RWPE1 (cell line): ENCODE measurements at places on chromosomes 11 and 22.

DNA sequence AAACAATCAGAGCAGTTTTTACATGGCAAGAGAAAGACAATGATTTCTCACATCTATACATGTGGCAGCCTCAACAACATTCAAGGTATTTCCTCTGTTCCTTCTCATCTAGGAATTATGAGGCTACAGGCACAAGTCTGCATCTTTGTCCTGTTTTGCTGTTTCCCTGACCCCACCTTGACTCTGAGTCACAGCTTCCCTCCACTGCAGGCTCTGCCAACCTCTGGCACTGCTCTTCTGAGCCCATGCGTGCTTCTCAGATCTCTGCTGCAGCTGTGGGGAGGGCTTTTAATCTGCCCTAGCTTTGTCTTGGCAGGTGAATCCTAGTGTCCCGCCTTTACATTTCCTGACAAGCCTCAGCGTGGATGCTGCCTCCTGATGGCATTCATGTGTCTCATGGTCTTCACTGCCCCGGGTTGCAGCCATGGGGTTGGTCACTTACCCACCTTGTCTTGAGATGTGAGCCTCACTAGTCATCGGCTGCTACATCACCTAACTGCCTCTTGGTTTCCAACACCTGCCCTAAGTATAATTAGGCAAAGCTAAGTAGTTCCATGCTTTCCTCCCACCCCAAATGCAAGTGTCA lies 578.5 kb downstream of the TBC1D22A start:
- DNase-seq, result peak; percentile 16

DNA sequence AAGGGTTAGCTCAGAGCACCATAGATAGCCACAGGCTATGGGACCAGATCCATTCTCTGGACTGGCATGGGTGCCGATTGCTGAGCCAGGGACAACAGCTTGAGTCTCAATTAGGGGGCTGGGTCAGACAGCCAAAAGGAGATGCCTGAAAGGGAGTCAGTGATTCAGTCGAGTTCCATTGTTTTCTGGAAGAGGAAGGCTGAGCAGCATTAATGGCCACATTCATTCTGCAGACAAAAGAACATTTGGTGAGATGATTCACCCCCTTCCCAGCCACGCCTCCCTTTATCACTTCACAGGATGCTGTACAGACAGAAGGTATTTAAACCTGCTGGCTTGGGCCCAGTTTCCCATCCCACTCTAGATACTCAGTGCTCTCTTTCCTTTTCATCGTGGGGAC lies 131.9 kb downstream of the ADAMTS15 start:
- peak; percentile 93 for DNase-seq

DNA sequence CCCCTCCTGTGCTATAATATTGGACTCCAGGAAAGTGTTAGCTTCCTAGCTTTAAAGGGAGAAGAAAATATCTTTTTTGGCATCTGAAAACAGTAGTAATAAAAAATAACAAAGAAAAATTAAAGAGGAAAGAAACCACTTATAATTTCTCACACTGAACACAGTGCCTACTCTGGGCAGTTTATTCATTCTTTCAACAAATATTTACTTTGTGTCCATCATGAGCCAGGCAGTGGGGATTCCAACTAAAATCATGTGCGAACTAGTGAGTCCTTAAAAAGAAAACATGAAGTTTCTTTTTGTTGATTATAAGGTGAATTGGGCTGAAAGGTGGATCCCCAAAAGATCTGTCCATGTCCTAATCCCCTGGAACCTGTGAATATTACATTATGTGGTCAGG lies 16.0 kb upstream of the ELF5 start:
- no peak for DNase-seq

- DNase-seq, result no peak
These were observed 678 bp upstream of the RANGAP1 start for GRCh38 chr22:41286639-41287091.

DNA sequence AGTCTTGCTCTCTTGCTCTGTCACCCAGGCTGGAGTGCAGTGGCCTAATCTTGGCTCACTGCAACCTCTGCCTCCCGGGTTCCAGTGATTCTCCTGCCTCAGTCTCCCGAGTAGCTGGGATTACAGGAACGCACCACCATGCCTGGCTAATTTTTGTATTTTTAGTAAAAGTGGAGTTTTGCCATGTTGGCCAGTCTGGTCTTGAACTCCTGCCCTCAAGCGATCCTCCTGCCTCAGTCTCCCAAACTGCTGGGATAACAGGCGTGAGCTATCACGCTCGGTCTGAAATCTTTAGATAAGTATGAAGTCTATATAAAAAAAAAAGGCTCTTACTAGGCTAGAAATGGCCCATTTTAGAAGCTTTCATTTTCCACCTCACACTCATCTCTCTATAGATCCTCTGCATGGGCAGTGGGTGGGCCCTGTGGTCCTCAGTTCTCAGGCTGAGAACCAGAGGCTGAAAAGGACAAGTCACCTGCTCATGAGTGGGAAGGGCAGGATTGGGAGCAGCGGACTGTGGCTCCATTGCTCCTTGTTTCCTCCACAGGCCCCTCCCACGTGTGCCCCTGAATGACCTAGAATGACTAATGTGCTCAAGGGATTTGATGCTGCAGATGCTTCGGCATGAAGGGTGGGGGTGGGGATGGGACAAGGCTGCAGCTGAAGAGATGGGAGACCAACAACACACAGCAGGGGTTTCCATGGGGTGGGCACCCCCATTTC lies 19.8 kb upstream of the PRAME start:
- DNase-seq, result peak; percentile 25

DNA sequence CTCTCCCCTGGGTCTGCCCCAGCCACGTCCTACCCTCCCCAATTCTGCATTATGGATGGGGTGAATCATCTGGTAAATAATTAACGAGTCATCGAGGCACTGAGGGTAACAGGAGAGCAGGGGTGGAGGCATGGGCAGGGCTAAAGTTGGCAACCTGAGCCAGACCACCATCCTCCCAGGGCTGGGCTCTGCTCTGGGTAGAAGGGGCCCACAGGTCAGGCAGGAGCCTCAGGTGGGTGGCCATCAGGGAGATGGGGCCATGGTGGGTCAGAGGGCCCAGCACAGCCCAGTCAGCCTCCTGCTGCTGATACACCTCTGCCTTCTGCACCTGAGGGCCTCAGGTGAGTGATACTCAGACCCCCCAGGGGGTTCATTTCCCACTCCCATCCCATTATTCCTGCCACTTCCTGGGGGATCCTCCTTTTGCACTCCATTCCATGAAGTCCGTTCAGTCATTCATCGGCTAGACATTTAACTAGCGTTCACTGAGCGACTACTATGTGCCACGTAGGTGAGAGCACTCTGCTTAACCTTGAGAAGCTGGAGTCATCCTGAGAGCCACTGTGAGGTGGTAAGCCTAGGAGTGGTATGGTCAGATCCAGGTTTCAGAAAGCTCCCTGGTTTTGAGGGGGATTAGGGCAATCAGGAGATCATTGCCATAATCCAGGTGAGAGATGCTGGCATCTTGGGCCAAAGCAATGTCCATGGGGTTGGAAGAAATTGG lies at the start of gene VSIG10L2:
TSS of gene VSIG10L2 (plus strand) at position 248 of the 724 bp plus-strand sequence. CDS start at position 260, 12 bp downstream.
- no peak for DNase-seq

DNA sequence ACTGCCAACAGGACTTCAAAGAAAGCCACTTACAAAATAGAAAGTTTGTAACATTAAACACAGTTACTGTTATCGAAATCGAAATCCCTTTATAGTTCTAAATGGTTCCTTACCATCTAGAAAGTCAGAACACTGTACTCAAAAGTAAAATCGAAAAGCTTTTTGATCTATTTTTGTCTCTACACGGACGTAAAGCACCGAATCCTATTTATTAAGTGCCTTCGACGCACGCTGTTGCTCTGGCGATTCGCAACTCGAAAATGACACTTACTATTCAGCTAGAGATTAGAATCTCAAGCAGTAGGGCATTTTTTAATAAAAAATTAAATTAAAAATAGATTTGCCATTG lies 78.3 kb downstream of the LARGE1 start:
- no peak for DNase-seq

DNA sequence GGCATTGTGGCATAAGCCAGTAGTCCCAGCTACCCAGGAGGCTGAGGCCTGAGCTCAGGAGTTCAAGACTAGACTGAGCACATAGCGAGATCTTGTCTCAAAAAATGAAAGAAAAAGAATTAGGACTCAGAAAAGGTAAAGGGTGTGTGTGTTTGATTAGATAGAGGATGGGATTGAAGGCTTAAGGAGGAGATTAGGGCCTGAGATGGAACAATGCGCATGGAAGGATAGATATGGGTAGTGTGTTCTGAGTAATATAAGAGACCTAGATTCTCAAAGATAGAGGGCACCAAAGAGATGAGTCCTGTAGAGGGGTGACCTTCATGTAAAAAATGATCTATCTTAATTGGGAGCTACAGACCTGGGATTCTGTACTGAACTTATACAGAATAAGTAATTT lies 17.3 kb upstream of the RAB30 start:
- DNase-seq, result no peak

GRCh38 chr11:125603207-125603606 lies 10.6 kb downstream of the STT3A start:
- no peak for DNase-seq

DNA sequence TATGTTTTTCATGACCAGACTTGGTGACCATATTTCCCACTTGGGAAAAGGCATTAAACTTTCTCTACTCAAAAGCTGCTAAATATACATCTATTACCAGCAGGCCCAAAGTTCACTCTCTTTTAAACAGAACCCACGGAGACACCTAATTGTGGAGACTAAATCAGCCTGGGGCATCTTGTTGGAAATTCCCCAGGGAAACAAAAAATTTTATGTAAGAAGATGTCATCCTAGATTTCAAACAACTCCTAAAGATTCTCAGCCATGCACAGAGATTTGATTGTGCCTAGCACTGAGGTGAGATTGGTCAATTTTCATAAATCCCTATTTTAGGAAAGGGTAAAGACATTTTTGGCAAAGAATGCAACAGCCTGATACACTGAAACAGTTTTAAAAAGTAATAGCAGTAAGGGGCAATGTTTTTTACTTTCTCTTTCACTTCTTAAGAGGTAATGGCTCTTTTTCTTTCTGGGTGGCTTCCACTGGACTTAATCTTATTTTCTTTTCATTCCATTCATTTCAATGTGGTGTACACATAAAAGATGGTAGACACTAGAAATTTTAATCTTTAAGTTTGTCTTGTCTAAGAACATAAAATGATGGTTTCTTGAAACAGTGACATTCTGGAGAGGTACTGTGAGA lies 9.6 kb downstream of the OR52N2 start:
- no peak for DNase-seq

- no peak for DNase-seq
These were observed 1.3 kb downstream of the PACS1 start for GRCh38 chr11:66071381-66071801.

GRCh38 chr11:37857726-37858125 lies 1259.7 kb upstream of the RAG2 start:
- no peak for DNase-seq

- no peak for DNase-seq
These were observed 116.7 kb downstream of the MICAL3 start for GRCh38 chr22:17907748-17908051.

DNA sequence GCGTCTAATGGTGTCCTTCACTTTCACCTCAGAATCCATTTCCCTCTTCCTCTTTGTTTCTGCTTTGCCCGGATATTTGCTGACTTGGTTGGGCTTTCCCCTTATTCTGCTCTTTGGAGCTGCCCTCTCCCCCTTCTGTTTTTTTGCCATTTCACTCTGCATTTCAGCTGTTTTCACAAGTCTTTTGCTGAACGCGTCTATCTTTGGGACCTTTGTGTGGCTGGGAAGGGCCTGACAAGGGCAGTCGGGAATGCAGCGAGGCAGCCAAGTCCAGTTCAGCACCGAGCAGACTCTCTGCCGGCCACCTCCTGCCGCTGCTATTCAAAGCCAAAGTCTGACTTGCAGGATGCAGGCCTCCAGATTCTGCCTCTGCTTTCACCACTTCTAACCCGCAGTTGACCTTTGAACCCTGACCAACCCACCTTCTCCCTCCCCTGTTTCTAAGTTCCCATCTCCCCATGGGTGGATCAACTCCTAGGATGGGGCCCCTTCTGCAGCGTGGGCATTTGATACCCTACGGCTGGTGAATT lies 38.2 kb downstream of the FEZ1 start:
- DNase-seq, result no peak

DNA sequence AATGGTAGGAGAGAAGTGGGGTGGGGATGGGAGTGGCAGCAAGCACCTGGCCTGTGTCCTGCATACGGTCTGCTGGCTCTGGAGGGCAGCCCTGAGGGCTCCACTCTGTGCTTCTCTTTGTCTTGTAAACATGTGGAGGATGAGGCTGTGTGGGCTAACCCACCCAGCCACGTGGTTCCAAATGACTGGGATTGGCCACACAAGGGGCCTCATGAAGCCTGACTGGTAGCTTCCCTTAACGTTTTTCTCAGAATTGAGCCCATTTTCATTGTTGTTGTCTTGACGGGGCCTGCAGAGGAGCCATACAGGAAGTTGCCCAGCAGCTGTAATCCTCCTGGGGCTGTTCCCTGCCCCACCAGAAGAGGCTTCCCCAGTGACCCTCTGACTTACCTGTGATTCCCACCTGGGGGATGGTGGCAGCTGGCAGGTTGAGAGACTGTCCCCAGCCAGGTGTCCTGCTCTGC lies 18.0 kb downstream of the DERL3 start:
- DNase-seq, result no peak

- no peak for DNase-seq
These were observed 949 bp downstream of the MMP11 start for GRCh38 chr22:23773483-23774113.

GRCh38 chr11:120017582-120018150 lies 120.2 kb downstream of the TRIM29 start:
- DNase-seq, result no peak

- DNase-seq, result no peak
These were observed 21.8 kb downstream of the FAM118A start for GRCh38 chr22:45331486-45331885.

DNA sequence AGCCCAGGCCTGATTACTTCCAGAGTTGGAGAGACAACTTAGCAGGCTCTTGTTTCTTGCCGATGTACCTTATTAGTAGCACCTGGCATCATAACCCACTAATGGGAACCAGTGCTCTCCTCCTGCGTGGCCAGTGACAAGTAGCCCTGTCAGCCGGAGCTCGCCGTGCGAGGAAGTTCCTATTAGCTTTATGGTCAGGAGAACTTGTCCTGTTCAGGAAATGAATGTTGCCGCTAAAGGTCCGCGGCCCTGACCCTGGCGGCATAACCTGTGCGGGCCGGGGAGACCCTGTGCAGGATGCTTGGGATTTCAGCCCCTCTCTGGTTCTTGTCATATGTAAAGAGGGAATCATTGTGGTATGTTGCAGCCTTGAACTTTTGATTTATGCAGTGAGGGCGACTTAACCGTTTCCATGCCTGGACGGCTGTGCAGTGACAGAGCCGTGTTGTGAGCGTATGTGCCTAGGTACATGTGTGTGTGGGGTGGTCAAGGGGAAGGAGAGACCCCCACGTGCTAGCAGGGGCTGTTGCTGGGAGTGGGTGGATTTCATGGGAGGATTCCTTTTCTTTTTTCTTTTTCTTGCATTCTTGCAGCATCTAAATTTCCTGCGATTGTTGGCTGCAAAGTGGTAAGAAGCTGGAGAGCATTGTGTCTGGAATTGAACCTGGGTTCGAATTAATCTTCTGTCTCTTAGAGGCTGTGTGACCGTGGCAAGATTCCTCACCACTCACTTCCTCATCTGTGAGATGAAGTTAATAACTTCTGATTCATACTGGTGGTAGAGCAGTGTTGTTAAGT lies 15.2 kb downstream of the ZBTB16 start:
- no peak for DNase-seq

GRCh38 chr11:44229098-44229497 lies 80.8 kb downstream of the ALX4 start:
- DNase-seq, result no peak

- no peak for DNase-seq
These were observed 26.1 kb upstream of the RTL6 start for GRCh38 chr22:44523981-44524759.

GRCh38 chr11:20256925-20257324 lies 96.7 kb upstream of the DBX1 start:
- no peak for DNase-seq

GRCh38 chr11:2913776-2914175 lies 15.4 kb downstream of the PHLDA2 start:
- DNase-seq, result no peak
